ENCODE measurements at places on chromosomes 1 and 21.
A peak's percentile ranks its signal among the peaks of the same experiment; 100 is the strongest.

DNA sequence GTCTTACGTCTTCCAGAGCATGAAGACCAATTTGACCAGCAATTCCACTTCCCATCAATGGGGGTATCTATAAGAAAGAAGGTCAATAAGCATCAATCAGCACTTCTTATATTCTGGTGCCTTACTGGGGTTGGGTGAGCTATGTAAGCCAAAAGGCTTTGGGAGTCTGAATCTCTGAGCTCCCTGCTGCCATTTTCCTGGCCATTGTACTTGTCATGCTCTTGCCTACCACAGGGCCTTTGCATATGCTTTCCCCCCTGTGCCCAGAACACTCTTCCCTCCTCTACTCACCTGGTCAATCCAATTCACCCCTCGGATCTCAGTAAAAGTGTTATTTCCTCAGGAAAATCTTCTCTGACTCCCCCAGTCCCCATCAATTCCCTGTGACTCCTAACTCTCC is 36.3 kb downstream of the C8B start:
- DNase-seq: no peak

DNA sequence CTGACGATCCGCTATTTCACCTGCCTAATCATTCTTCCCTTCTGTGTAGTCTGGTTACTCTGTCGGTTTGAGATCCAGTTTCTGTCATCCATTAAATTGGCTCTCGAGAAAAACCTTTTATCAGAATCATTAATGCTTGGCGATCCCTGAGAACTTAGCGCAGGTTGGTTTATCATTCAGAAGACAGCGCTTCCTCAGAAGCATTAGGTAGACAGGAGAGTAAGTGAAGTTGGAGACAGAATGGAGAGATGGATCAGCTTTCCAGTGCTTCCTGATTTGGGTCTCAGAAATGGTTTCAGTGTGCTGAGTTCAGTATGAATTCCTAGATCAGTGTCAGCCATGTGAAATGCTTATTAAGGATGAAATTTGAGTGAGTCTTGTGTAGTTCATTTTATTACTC is 1.3 kb downstream of the USP1 start:
- DNase-seq: peak; percentile 51

DNA sequence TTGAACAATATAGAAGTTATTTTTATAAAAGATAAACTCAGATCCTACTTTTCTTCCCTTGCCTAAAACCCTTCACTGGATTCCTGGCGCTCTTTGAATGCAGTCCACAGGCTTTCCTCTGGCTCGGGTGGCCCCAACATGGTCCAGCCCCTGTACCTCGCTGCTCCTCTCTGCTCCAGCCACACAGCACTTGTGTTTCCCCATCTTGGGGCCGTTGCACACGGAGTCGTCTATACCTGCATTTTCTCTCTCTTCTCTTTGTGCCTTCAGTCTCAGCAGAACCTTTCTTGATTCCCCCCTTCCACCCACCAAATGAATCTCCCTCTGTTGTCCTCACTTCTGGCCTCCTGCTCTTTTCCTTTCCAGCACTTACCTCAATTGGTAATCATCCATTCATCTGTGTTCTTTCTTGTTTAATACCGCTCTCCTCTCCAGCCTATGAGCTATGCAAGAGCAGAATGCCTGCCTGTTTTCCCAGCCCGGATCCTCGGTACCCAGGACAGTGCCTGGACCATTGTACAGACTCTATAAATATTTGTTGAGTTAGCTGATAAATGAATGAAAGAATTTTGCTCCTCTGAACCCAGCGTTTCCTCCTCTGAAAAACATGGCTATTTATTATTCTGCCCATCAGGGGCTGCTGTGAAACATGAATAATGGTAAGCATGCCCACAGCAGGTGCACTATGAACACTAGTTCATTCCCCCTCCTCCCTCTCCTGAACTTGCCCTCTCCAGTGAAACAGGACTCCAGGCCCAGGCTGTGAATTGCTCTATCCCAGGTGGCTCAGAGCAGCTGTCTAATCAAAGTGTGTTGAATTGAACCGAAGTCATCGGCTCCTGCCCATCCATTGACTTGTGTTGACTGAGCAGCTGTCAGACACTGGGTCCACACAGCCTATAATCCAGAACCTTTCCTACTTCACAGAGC is 266.9 kb downstream of the PTPRU start:
- peak; percentile 35 for DNase-seq

DNA sequence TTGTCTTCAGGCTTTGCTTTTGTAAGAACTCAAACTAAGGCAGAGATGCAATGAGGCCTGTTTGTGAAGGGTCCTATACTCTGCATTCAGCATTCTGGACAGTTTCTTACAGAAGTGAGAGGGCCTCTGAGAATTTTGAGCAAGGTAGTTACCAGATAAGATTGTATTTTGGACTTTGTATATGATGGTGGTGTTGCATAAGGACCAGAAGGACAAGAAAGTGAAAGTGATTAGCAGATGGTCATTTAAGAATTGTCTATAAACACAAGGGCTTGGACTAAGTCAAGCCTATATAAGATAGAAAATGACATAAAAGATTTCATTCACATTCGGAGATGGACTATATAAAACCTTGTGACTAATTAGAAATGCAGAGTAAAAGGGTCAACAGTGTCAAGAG is 537.0 kb downstream of the PTBP2 start:
- no peak for DNase-seq

- no peak for DNase-seq
Measured at GRCh38 chr1:223780949-223781348, 64.8 kb downstream of the TP53BP2 start.

GRCh38 chr21:45471525-45472221 is 66.7 kb downstream of the COL18A1 start:
- DNase-seq: peak; percentile 97

DNA sequence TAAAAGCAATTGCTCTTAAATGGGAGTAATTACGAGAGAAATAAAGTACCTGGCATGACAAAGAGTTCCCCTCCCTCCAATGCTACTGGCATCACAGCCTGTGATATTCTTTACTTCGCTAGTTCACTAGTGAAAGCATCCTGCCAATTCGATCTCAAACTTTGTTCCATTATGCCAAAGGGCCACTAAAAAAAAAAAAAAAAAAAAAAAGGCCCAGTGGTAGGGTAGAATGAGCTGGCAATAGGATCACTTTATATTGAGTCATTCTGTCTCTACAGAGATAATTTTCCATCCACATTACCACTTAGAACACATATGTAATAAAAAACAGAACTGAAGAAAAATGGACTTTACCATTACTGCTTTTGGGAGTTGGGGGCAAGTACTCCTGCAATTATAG is 11.2 kb downstream of the PUM1 start:
- no peak for DNase-seq

- no peak for DNase-seq
Measured at GRCh38 chr1:241212628-241213027, 144.4 kb downstream of the RGS7 start.

GRCh38 chr1:37479255-37480124 is 5.1 kb downstream of the ZC3H12A start:
- peak; percentile 64 for DNase-seq

DNA sequence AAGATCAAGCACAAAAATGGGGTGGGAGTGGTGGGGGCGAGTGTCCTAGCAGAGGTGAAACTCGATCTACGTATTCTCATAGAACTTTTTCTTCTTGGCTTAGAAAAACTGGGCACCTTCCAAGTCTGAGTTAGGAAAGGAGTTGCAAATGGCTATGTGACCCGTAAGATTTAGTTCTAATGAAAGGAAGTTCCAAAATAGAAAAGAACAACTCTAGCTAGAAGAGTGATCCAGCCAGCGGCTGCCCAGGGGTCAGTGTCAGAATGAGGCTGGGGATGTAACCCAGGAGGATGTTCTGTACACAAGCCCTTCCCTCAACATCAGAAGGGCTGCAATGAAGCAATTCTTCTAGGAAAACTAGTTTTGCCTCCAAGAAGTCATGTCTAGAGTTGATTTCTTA is 5.2 kb downstream of the MTARC1 start:
- peak; percentile 37 for DNase-seq

GRCh38 chr1:43298055-43298454 is 2.7 kb upstream of the TIE1 start:
- no peak for DNase-seq

GRCh38 chr1:5508669-5509330 is 483.4 kb downstream of the NPHP4 start:
- no peak for DNase-seq

DNA sequence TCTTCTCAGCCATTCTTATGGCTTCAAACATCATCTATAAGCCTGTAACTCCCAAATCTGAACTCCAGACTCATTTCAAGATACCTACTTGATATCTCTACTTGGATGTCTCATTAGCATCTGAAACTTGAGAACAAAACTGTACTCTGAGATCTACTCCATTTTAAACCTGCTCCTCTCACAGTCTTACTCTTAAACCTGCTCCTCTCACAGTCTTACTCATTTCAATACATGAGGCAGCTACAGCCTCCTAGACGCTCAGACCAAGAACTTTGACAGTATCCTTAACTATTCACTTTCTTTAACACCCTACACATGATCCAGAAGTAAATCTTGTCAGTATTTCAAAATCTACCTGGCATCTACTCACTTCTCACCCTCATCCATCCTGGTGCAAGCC is 54.3 kb downstream of the NBPF6 start:
- DNase-seq: no peak

DNA sequence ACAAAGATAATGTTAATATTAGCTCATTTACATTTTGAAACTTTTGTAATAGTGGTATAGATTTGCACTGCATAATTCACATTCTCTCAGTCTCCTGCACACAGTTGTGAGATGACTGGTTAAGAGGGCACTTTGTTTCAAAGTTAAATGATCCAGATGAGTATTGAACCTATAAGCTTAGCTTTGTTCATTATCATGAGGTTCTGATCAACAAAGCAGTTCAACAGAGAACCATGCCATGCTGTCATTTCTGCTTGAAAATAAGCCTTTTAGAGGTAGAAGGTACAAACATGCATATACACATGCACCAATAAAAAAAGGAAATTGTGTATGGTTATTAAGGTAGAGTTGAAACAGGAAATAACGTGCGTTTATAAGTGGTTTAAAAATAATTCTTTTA is 4.8 kb downstream of the RAP1A start:
- no peak for DNase-seq

- no peak for DNase-seq
Measured at GRCh38 chr1:53299233-53299632, 28.6 kb downstream of the LRP8 start.

DNA sequence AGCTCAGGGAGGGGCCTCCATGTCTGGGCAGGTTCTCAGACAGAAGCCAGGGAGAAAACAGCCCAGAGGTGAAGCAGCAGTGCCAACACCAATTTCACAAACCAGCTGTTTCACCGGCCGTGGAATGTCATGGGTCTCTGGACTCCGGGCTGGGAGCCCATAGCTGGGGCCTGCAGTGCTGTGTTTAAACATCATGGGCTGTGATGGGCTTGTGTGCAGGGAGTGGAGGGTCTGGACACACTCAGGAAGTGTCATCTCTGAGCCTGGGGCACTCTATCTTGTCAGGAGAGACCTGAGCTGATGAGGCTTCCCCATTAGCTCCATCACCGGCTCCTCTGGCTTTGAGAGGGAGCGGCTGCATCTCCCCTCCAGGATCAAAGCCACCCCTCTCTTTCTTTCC is 173.6 kb upstream of the IGSF21 start:
- DNase-seq: peak; percentile 41

GRCh38 chr1:179440971-179441370 is 75.2 kb downstream of the AXDND1 start:
- no peak for DNase-seq

- no peak for DNase-seq
Measured at GRCh38 chr1:25478633-25479032, 47.9 kb downstream of the MACO1 start.

- DNase-seq: no peak
Measured at GRCh38 chr1:203539831-203540546, 46.0 kb downstream of the OPTC start.

GRCh38 chr1:209993061-209993830 is 55.2 kb downstream of the SYT14 start:
- DNase-seq: no peak

- DNase-seq: no peak
Measured at GRCh38 chr1:160956966-160957365, 2.4 kb upstream of the ITLN2 start.

- DNase-seq: no peak
Measured at GRCh38 chr21:41428847-41429246, 2.8 kb downstream of the MX1 start.

GRCh38 chr1:58941471-58942289 is 157.8 kb upstream of the JUN start:
- no peak for DNase-seq

GRCh38 chr21:33075596-33076195 is 5.8 kb downstream of the OLIG1 start:
- no peak for DNase-seq

GRCh38 chr1:15656464-15656863 is 27.7 kb upstream of the PLEKHM2 start:
- DNase-seq: no peak

- DNase-seq: peak; percentile 48
Measured at GRCh38 chr1:114979278-114979891, 50.2 kb upstream of the TSHB start.

DNA sequence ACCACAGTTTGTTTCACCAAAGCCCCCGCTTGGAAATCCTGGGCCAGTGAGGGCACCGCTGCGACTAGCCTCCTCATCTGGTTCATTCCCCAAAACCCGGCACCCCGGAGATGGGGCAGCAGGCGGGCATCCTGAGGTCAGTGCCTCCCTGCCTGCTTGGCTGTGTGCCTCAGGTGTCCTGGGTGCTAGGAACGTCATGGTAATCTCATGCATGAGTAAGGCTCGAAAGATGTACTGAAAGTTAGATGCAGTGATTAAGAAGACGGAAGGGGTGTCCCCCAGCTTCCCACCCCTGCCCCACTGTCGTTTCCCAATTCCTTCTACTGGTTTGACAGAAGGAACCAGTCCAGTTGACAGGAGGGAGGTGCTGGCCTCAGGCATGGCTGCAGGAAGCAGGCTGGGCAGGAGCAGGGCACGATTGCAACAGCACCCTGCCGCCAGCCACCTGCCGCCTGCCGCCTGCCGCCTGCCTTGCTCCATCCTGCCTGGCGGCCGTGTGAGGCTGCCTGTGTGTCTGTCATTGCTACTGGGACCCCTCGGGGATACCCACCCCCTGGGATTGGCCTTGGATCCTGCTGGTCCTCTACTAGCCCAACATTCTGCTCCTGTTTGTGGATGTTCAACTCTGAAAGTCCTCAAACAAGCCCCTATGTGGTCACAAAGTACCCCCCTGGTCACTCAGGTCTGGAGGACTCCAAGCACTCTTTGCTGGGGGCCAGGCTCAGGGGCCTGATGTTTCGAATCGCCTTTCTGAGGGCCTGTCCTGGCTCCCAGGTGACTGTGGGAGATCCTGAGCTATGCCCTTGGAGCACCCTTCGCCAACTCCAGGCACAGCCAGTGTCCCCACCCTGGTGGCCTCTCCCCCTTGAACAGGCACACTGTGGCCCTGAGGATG is 73.0 kb upstream of the IFFO2 start:
- no peak for DNase-seq

DNA sequence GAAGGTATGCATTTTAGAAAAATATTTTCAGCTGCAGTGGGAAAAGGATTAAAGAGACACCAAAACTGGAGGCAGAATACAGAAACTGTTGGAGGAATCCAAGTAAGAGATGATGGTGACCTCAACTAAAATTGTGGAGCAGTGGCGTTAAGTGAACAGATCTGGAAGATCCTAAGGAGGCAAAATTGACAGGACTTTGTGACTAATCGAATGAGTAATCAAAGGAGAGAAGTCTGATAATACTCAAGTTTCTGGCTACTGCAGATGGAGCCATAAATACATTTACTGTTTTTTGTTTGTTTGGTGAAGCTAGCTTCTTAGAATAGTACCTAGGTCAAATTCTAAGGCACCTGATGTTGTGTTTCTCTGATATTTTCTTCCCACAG is 3.1 kb downstream of the CTBS start:
- DNase-seq: no peak

GRCh38 chr1:226309398-226310244 is 657 bp upstream of the LIN9 start:
- DNase-seq: peak; percentile 21

- DNase-seq: no peak
Measured at GRCh38 chr1:208917281-208917680, 666.2 kb upstream of the CAMK1G start.

Data from muscle of back (tissue), 13 donors.